ENCODE measurements at places on chromosomes 12 and 14.

- DNase-seq, result no peak
Observed at GRCh38 chr14:75222208-75222701, 45.8 kb upstream of the TMED10 start.

- DNase-seq, result no peak
Observed at GRCh38 chr12:121894633-121895032, 6.0 kb downstream of the PSMD9 start.

GRCh38 chr12:125434936-125435443, 369.8 kb downstream of the AACS start:
- DNase-seq, result no peak

DNA sequence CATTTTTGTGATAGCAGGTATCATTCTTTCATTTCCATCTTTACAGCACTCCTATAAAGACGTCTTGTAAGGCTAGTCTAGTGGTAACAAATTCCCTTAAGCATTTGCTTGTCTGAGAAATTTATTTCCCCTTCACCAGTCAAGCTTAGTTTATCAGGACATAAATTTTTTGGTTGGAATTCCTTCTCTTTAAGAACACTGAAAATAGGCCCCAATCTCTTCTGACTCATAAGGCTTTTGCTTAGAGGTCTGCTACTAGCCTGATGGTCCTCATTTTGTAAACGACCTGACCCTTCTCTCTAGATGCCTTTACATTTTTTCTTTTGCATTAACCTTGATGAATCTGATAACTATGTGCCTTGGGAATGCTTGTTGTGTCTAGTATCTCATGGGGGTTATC, 20.3 kb downstream of the OLR1 start:
- no peak for DNase-seq

DNA sequence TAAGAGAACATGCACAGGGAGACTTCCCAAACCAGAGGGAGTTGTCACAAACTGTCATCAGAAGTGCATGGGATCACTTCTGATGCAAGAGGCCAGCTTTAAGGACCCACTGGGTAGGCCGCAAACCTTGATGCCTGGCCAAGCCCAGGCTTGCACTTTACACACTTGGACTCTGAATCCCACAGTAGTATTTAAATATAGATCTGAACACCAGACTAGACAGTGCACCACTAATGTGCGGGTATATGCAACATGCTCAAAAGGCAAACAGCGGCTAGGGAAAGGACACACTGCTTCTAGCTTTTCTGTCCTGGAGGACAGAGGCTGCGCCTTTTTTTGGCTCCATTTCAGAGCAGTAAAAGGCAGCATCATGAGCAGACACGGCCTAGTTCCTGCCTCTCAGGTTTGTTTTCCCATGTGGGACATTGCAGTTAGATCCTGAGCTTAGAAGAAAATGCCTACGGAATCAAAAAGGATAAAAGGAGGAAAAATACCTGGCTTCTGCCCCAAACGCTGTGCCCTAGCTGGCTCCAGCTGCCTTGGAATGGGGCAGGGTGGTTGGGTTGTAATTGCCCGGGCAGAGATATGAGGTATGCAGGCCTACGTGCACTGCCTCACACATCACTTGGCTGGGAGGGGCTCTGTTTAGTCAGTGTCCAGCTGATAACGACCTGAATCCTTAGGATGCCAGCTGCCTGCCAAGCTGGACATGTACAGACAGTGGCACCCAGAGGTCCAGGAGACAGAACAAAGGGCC, 84.5 kb upstream of the EGLN3 start:
- no peak for DNase-seq

- DNase-seq, result no peak
Observed at GRCh38 chr14:51453869-51454268, 197.8 kb upstream of the FRMD6 start.

- DNase-seq, result no peak
Observed at GRCh38 chr12:61998791-61999190, 261.4 kb upstream of the USP15 start.

DNA sequence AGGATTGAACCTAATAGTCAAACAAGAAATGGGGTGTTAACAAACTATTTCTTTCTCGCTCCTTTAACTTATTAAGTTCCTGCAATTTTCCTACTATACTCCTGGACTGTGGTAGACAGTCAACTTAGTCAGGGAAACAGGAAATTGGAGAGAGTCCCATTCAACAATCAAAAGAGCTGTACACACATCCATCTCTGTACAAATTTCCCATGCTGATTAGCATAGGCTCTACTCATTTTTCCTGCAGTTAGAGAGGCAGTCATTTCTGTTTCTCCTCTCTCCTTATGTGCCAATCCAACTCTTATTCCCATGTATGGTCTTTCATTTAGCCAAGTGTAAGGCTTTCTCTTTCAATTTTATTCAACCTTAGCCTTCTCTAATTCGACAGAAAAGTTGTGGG, 1168.5 kb upstream of the FLRT2 start:
- DNase-seq, result no peak

DNA sequence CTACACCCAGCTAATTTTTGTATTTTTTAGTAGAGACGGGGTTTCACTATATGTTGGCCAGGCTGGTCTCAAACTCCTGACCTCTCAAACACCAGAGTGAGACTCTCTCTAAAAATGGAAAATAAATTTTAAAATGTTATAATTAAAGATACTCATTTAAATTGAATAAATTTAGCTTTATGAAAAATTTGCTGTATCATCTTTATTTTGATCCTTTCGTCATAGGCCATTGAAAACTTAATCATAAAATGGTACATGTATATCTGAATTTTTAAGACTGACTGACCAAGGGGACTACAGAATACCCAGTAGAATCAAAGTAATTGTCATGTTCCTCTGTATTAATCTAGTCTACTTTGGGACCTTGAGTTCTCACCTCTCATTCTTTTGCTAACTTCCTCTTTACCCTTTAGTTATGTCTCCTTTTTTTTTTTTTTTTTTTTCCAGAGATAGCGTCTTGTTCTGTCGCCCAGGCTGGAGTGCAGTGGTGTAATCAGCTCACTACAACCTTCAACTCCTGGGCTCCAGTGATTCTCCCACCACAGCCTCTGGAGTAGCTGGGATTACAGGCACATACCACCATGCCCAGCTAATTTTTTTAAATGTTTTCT, 9.5 kb downstream of the RAB5B start:
- DNase-seq, result no peak

DNA sequence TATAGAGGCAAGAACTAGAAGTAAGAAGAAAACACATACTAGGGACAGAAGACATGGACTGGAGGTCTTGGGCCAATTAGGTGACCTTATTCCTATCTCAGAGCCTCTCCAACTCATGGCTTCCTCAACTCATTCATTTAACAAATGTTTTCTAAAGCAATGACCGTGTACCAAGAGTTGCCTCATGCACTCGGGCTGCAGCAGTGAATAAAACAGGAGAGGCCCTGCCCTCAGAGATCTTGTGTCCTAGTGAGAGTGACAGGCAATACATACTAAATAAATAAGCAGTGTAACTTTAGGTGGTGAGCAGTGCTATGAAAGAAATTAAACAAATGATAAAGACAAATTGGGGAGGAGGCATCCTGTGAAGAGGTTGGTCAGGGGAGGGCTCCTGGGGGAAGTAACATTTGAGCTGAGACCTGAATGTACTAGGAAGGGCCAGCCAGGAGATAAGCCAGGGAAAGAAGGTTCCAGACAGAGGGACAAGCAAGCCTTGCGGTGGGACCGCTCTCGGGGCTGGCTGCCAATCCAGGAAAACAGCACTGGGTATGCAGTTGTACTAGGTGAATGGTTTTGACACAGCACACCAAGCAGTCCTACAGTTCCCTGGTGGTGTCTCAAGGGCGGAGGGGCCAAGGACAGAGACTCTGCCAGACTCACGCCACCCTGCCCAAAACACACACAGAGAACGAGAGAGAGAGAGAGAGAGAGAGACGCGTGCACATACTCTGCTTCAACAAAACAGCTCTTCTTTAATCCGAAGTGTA, 1.3 kb downstream of the NINJ2 start:
- no peak for DNase-seq

GRCh38 chr14:90993792-90994191, 66.6 kb downstream of the RPS6KA5 start:
- DNase-seq, result no peak

DNA sequence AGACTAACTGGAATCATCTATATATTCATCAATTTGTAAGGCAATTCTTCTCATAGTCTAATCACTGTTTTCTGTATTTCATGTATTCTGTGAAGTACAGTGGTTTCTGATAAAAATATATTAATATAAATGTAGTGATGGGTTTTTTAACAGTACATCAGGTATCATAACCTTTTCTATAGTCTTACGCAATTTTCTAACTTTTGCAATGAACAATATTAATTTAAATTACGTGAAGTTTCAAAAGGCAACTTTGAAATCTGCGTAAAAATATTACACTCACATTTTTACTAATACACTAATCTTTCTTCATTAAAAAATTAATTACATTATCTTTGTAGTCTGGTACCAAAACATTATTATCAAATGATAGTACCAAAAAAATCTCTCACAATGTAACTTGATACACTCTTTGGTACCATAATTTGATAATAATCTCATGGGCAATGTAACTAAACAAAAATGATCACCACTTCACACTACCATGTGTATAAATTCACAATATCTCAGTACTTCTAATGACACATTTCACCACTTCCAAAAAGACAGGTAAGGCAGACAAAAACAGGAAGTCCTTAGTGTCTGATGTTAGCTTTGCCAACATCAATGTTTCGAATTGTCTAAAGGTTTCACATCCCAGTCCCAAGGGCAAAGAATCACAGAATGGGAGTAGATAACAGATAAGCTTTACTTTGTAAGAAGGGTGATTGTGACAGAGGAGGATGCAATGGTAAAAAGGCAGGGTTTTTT, 8.7 kb downstream of the DNAI7 start:
- DNase-seq, result no peak

- DNase-seq, result no peak
Observed at GRCh38 chr14:98112194-98112780, 1159.7 kb downstream of the BCL11B start.

GRCh38 chr12:3333583-3333982, 157.4 kb upstream of the PRMT8 start:
- DNase-seq, result no peak

DNA sequence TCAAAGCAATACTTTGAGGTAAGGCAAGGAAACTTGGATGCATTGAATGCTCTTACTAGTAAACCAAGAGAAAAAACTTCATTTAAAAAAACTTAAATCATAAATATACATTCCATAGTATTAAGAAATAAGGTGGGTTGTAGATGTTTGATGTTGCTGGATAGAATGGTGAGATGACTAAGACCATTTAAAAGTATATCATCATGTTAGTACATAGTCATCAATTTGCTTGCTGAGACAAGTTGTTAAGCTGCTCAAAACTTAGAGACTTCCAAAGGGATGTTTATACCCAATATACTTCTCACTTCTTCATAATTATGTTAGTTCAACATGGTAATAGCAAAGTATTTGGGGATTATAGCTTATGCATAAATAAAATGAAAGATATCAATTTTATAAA, 675.5 kb upstream of the MGAT4C start:
- no peak for DNase-seq

GRCh38 chr14:64823305-64823861, 56.3 kb downstream of the SPTB start:
- peak; percentile 42 for DNase-seq

DNA sequence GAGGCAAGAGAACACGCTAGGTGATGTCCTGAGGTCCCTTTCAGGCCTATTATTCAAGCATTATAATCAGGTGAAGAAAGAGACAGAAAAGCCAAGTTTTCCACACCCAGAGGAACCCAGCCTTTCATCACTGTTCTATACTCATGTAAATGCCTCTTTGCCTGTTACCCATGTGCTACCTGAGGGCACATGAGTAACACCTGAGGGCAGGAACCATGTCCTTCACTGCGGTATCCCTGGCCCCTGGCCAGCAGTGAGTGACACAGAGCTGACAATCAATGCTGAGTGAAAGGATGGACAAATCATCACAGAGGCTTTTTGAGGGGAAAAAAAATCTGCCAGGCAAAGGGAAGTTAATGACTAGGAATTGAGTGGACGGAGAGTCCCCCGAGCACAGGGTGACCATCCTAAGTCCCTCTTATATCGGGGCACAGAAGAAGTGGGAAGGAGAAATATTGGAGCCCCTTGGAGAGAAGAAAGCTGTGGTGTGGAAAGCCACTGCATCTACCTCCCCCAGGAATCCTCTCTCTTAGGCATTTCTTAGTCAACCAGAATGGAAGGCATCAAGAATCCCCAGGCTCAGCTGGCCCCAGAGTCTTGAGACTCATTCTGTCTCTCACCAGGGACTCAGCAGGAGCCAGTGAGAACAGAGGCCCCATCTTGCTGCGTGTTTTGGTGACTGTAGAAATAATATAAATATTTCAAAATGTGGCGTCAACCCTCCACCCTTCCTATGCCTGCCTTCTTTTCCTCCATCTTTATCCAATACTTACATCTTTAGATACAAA, 212.9 kb downstream of the DPF3 start:
- no peak for DNase-seq

DNA sequence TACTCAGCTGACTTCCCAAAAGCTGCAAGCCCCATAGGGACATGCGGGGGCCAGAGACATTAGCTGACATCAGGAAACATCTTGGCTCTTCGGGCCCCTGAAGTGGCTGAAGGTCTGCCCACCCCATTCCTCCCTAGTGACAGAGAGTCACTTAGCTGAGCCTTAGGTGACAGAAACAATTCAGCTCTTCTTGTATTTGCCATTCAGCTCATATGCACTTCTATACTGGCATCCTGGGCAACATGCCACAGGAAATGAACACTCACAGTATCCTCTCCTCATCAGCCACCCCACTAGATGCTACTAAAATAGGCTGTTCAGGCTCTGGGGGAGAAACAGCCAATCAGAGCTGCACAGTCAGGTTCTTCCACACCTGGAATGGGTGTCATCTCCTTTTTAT, 3.4 kb downstream of the DCTN2 start:
- no peak for DNase-seq

DNA sequence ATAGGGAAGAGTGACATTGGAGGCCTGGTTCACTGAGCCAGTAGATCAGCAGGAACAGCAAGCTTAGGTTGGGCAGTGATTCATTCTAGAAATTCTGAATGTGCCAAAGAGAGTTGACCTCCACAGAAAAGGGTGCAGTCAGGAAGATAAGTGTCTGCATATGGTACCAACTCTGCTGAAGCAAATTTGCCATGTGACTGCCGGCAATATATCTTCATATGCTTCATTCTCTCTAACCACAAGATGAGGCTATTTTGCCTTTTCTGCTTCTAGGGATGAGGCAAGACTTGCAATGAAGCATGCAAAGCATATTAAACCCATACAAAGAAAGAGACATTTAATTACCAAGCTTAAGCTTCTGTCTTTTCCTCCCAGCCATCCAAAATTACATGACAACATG, 13.6 kb downstream of the CCDC198 start:
- DNase-seq, result no peak

DNA sequence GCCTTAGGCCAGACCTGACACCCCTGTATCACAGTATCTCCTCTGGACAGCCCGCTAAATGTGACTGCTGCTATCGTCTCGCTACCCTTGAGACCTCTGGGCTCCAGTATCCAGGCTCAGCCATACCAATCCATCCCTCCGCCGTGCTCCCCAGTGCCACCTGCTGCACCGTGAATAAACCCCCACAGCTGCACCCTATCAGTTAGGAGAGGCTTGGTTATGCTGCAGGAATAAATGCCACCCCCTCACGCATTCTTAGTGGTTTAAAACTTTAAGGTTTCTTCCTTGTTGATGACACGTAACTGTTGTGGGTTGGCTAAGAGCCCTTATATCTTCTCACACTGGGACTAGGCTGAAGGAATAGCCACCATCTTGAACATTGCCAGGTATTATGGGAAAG, 12.1 kb downstream of the CCDC63 start:
- no peak for DNase-seq

GRCh38 chr12:49274396-49275069, 9.7 kb downstream of the TUBA1C start:
- no peak for DNase-seq

- DNase-seq, result no peak
Observed at GRCh38 chr14:74459976-74460375, 33.1 kb downstream of the NPC2 start.

All from tibial nerve (tissue), 4 donors.